Stimulated activated CD4-positive, alpha-beta T cell treated with anti-CD3 and anti-CD28 coated beads, Interleukin-12 subunit alpha, Interleukin-12 subunit beta, amount 100 ng/mL, for 4 hours (primary cell): ENCODE measurements at places on chromosomes 6 and 20.

- DNase-seq = no peak
Observed at GRCh38 chr20:16760431-16761304, 12.5 kb downstream of the OTOR start.

- no peak for DNase-seq
Observed at GRCh38 chr6:12718015-12718414, 1.4 kb downstream of the PHACTR1 start.

DNA sequence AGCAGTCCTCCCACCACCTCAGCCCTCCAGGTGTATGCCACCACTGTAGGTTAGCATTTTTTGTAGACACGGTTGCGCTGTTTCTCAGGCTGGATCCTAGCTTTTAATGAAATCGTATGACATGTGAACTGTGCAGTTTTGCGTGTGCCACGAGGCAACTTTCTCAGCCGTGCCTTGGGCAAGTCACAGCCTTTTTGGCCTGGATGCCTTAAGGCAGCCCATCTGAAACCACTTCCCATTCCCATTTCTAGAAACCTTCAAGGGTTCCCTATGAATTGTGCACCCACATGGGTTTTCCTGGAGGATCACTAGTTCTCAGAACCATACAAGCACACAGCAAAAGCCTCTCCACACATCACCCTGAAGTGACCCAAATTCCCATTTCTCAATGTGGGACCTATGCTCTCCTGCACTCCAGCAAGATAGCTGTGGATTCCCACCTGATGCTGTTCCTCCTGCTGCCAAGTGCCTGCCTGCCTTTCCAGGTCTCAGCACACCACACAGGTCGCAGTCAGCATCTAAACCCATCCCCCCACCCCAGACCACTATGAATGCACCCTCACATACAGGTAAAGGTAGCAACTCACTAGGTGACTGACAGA lies 28.9 kb downstream of the SNX5 start:
- DNase-seq = no peak

DNA sequence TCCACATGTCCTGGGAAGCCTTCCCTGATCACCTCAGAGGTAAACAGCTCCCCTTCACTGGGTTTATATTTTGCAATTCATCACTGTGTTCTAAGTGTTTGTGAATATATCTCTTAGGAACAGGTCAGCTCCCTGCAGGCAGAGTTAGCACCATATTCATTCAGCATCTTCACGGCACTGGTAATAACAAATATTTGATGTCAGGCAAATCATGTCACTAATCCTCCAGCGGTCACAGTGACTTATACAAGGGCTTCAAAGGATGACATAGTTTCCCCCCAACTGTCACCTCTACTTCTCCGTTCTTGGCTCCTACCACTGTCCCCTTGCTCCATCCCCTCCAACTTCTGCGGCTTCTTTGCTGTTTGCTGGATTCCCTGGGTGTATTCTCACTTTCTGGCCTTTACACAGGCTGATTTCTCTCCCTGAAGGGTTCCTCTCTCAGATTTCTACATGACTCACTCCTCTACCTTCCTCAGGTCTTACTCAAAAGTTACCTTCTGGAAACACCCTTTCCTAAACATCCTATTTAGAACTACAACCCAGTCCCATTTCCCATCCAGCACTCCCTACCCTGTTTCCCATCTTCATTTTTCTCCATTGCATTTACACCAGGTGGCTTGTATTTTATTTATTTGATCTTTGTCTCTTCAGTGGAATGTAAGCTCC lies 66.6 kb downstream of the NHLRC1 start:
- DNase-seq = no peak

DNA sequence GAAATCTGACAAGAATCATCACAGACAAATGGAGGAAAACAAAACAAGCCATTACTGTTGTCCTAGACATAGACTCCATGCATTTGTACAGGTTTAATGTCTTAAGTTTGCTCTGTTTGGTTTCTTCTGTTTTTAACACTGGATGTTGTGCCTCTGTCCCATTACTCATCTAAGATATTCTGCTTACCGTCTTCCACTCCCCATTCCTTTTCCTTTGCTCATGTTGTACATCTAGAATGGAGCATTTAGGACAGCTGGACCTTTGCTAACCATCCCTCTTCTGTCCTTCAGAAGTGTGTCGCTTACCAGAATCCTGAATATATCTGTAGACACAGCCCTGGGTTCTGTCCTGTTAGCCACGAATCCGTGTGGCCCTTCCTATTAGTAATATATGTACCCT lies 35.2 kb downstream of the RAB22A start:
- DNase-seq = no peak
